ENCODE measurements at places on chromosomes 7 and 10. TPM values are rescaled to one million over a fixed set of nuclear protein-coding genes. Genes with fewer than 3 reads are reported as not detected.
A peak's percentile ranks its signal among the peaks of the same experiment; 100 is the strongest.

LZTS2 gene
- total RNA-seq, result 209 TPM

MYL7 gene
- not detected for total RNA-seq

HOXA5 gene
- total RNA-seq, result 24.8 TPM

INHBA gene
- 38.6 TPM for total RNA-seq

DNA sequence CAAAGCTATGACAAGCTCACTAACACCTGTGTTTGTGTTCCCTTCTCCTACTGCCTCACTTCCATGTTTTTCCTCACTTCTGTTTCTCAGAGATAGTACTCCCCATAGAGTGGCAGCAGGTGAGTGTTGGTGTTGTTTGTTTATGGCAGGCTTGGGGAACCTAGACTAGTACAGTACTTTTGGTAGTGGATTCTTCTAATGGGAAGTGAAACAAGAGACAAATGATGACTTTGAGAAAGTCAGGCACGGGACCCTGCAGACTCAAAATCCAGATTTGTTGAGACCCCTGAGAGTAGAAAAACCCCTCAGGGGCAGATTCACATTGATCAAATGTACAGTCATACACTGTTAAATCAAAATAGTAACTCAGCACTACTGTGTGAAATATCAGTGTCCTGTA lies 6.4 kb upstream of the CFAP69 start:
- no peak overlapping the region for H3K4me3 ChIP-seq
- no peak for DNase-seq
- no peaks in the 10 kb centered on the region for H3K36me3 ChIP-seq

- no peak for DNase-seq
- H3K27me3 ChIP-seq, result no peaks in the 10 kb centered on the region
- no peak overlapping the region for H3K27ac ChIP-seq
- H3K4me1 ChIP-seq, result peaks cover 22% of the 10 kb centered on the region
These were observed 52.5 kb downstream of the PROSER2 start for GRCh38 chr10:11875494-11876281.

- peak overlapping the region; percentile 89 for H3K4me3 ChIP-seq
- DNase-seq, result peak; percentile 95
- peaks cover 11% of the 10 kb centered on the region for H3K36me3 ChIP-seq
- H3K27ac ChIP-seq, result peak overlapping the region; percentile 96
These were observed 469 bp downstream of the PPP3CB start for GRCh38 chr10:73495226-73495883.

GRCh38 chr10:124539935-124540641 lies 78.5 kb downstream of the LHPP start:
- no peak overlapping the region for H3K27ac ChIP-seq
- no peaks in the 10 kb centered on the region for H3K36me3 ChIP-seq
- H3K27me3 ChIP-seq, result no peaks in the 10 kb centered on the region
- H3K4me3 ChIP-seq, result no peak overlapping the region
- DNase-seq, result no peak
- peaks cover 16% of the 10 kb centered on the region for H3K4me1 ChIP-seq

DNA sequence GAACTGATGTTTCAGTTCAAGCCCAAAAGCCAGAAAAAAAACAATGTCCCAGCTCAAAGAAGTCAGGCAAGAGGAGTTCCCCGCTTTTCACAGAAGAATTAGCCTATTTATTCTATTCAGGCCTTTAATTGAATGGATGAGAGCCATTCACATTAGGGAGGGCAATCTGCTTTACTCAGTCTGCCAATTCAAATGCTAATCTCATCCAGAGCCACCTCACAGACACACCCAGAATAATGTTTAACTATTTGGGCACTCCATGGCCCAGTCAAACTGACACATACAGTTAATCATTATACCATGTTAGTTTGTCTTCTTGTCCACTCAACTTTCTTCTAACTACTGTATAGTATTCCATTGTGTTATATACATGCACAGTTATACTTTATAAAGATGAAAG lies 2.6 kb upstream of the NPSR1 start:
- H3K27ac ChIP-seq, result no peak overlapping the region
- H3K27me3 ChIP-seq, result no peaks in the 10 kb centered on the region
- DNase-seq, result no peak

- no peak overlapping the region for H3K4me3 ChIP-seq
- no peaks in the 10 kb centered on the region for H3K27me3 ChIP-seq
- peaks cover 10% of the 10 kb centered on the region for H3K4me1 ChIP-seq
- DNase-seq, result no peak
- no peaks in the 10 kb centered on the region for H3K36me3 ChIP-seq
- H3K27ac ChIP-seq, result no peak overlapping the region
These were observed 32.3 kb downstream of the REEP3 start for GRCh38 chr10:63553473-63553872.

DNA sequence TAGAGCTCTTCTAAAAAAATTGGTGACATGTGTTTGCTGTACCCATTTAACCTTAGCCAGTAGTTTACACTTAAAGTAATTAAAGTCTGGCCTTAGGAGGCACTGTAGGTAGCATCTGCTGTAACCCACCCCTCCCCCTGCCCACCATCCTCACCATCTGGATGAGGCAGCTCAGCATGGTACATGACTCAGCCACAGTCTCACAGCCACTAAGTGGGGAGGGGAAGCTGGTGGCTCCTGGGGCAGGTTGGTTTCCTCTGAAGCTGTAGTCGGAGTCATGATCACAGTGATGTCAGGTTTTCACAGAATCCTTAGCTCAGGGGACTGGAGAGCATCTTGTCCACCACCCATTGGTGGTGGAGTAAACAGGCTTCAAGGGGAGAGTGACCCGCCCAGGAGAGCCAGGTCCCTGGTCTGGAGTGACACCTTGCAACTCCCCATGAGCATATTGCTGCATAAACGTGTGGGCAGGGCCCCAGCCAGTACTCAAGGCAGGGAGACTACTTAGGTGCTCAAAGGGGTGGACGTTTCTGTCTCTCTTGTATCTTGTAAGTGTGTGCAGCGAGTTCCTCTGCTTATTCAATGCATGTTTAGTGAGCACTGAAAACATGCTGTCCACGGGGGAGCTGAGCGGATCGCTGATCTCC lies 125.9 kb downstream of the GRK5 start:
- H3K4me1 ChIP-seq, result peaks cover 25% of the 10 kb centered on the region
- DNase-seq, result no peak
- no peak overlapping the region for H3K4me3 ChIP-seq
- H3K36me3 ChIP-seq, result peaks cover 8% of the 10 kb centered on the region
- H3K27ac ChIP-seq, result no peak overlapping the region

All from esophagus muscularis mucosa (tissue), 4 donors.